ENCODE measurements at places on chromosomes 3 and 15. TPM values are rescaled to one million over a fixed set of nuclear protein-coding genes. Genes with fewer than 3 reads are reported as not detected.

PTPRG gene
- 78.2 TPM for polyA plus RNA-seq

DNA sequence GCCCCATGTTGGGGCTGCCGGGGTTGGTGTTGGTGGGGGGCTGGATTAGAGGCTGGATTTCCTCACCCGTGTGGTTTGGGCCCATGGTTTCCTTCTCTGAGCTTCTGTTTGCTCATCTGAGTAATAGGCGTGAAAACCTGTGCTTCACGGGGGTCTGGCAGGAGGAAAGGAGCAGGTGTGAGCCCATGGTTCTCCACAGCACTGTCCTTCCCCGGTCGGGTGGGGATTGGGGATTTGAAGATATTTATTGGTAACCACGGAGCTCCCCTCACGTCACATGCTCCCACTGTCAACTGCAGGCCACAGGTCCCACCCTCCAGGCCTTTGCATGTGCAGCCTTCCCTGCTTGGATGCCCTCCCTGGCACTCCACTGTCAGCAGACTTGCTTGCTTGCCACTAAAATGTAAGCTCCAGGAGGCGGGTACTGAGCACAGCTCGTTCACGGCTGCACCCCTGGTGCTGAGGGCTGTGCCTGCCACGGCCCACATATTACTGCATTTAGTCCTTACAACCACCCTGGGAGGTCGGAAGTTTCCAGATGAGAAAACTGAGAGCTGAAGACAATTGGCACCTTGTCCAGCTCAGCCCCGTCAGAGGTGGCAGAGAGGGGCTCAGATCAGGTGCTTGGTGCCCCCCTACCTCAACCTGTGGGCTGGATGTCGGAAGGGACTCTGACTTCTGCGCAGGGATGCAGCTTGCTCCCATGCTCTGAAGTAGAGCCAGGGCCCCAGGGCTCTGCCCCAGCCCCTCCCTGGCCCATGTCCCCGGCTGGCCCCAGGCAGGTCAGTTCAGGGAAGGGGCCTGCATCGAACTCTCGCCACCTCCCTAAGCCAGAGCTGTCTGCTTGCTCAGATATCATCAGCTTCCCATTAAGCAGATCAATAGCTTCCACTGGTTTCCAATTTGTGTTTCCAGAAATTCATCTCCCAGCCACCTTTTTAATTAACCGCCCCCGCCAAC is 29.4 kb upstream of the IQSEC1 start:
- DNase-seq: no peak

DNA sequence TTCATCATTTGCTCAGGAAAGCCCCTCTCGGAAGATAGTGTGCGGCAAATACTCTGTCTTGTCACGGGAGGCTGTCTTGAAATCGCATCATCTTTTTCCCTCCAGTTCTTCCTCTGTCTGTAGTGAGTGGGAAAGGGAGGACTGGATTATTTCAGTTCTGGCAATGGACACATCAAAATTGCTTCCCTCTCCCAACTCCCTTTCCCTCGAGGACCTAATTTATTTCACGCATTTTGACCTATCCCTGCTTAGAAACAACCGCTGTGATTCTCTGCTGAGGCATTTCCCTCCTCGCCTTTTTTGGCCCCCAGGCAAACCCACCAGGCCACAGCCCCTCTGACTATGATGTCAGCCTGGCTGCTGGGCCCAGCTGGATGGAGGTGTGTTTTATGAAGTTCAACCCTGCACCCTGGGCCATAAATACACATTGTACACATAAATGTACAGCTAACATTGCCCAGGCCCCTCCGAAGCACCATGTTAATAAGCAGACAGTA is 138.7 kb upstream of the LRTM1 start:
- peak; percentile 53 for DNase-seq

DNA sequence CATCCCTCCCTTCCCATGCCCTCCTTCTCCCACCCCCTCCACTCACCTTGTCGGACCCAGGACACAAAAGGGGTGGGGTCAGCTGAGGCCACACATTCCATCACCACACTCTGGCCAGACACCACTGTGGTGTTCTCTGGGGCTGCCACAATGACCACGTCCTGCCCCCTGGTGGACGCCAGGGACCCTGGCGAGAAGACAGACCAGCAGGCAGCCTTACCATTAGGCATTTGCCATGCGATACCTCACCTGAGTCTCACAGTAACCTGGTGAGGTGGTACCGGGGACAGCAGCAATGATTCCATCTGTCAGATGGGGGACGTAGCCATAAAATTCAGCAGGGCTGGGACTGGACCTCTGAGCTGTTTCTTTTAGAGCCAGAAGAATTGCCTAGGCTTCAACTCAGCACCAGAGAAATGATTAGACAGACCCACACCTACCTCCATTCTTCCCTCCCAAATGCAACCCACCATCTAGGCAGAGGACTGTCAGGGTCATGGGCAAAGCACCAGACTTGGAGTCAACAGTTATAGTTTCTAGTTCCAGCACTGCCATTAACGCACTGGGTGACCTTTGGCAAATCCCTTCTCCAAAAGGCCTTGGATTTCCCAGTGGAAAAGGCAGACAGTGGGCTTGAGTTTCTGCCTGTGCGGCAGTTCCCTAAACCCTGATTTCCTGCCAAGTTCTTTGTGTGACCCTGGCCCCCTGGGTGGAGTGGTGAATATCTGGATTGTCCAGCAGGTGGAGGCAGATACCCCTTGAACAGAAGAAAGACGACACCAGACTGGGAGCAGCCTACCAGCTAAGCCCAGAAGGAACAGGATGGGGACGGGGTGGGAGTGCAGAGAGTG is 21.8 kb downstream of the IGDCC4 start:
- peak; percentile 87 for DNase-seq

DNA sequence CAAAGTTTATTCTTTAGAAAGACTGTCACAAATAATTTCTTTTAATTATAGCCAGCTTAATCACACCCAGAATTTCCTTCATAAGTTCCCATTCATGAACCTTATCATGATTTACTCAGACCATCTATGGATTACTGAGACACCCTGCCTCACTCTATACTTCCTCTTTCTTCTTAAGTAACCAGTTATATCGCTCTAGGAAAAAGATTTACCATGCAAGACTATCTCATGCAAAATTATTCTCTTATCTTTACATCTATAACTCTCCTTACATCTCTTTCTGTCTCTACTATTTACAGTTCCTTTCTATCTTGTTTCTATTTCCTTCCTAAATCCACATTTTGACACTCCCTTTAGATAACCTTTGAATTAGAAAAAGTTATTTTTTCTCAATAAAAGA is 316.8 kb downstream of the POLQ start:
- no peak for DNase-seq

DNA sequence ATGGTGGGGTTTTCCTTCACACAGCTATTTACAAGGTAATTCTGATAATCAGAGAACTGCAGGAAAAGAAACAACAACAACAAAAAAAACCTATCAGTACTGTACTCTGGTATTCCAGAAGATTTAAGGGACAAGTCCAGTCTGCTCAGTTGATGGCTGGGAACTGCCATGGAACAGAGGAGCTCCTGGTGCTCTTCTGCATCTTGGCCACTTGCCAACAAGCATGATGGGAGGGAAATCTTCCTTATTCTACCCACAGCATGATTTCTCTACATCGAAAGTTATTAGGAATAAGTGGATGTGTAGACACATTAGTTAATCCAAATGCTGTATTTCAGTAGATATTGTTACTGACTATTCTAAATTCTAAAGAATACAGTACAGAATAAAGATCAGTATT is 51.7 kb downstream of the RASGRP1 start:
- DNase-seq: no peak

DNA sequence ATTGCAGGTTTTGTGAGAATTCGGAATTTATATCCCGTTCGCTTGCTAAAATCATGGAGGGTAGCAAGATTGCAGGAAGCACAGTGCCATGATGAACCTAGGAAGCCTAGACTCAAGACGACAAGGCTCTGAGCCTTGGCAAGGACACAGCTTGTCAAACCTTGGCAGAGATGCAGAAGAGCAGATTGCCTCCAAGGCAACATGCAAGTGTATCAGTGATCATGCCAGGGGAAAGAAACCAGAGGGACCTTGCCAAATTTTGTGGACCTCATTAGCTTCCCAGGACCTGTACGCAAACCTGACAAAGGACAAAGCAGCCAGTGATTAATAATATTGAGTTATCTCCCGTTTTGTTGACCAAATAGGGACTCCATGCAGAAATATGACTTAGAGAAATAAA is 159.7 kb downstream of the GOLIM4 start:
- no peak for DNase-seq

DNA sequence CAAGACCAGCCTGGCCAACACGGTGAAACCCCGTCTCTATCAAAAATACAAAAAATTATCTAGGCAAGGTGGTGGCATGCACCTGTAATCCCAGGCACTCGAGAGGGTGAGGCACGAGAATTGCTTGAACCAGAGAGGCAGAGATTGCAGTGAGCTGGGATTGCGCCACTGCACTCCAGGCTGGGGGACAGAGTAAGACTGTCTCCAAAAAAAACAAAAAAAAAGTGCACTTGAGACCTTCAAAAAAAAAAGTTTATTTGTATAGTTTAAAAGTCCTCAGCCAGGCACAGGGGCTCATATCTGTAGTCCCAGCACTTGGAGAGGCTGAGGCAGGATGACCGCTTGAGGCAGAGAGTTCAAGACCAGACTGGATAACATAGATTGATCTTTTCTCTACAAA is 2.1 kb downstream of the PBRM1 start:
- DNase-seq: no peak

DNA sequence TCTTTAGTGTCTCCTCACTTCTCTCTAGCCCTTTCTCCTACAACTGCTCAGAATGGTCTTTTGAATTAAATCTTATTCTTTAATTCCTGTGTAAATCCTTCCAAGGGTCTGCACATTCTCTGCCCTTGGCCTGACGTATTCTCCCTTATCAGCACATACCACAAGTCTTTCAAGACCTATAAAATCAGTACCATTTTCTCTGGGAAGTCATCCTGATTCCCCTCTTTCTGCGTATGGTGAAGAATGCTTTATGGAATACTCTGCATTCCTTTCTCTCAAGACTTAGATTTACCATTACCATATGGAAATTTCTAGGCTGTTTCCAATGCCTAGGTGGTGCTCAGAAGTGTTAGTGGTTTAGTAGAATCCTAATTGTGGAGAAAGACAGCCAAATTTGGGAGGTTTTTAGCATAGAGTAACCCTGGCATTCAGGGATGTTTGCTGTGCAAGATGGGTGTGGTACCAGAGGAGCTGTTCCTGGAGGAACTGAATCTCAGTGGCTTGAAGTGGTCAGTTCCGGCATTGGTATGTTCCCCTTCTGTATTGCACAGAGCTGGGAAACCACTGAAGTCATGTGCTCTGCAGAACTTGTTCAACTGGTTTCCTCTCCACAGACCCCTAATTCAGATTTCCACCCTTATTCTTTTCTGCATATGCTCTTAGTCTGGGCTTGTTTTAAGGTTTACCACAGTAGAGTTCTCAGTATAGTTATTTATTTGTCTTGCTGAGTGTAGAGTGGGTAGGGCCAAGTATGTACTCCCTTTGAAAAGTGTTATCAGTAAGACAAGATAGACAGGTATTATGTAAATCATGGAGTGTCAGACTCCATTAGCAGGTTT is 24.5 kb downstream of the IQGAP1 start:
- DNase-seq: peak; percentile 57

GRCh38 chr15:85580879-85581278 is 200.5 kb downstream of the AKAP13 start:
- no peak for DNase-seq

All from renal pelvis (tissue), 12 donors.